Stimulated activated CD4-positive, alpha-beta T cell treated with anti-CD3 and anti-CD28 coated beads, Interleukin-12 subunit alpha, Interleukin-12 subunit beta, amount 100 ng/mL, for 48 hours (primary cell): ENCODE measurements at places on chromosomes 5 and 9.

DNA sequence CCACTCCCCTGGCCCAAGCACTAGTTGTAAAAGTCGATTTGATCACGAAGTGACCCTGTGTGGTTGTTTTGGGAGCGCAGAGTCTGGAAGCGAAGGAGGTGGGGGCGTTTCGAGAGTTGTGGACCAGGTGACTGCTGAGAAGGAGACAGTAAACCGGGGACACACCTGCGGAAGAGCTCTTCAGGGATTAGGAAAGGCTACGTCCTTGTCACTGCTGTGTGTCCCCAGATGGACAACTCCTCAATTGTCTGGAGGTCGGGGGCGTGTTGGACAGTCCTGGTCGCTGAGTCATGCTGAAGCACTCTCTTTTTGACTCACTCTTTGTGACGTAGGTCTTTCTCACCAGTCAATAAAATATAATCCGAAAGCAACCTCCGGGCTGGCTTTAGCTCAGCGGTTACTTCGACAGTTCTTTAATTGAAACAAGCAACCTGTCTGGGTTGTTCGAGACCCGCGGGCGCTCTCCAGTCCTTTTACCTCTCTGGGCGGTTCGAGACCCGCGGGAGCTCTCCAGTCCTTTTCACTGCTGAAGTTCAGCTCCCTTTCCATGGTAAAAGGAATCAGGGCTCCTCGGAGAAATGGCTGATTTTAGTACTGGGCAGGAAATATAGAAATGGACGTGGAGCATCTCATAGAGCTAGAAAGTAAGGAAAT lies 10.8 kb downstream of the ZMAT2 start:
- peak; percentile 100 for DNase-seq

- no peak for DNase-seq
Measured at GRCh38 chr5:35203403-35203802, 26.9 kb downstream of the PRLR start.

DNA sequence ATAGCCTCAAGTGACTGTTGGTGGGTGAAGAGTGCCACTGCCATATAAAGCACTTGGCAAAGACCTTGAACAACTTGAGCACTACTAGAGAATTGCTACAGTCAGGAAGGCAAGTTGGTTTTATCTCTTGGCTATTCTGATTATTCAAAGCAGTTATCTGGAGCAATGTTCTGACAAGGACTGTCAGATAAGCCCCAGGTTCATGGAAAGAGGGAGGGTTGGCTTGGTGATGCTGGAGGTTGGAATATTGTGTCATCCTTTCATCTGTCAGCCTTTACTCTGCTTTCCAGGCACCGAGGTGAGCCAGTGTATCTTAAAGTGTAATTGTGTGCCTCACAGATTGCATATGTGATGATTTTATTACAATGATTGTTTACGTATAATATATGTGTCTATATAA lies 548.4 kb upstream of the ZNF608 start:
- DNase-seq, result no peak

GRCh38 chr9:131714821-131715220 lies 25.1 kb downstream of the RAPGEF1 start:
- no peak for DNase-seq

GRCh38 chr5:150377964-150378694 lies 20.6 kb downstream of the TCOF1 start:
- DNase-seq, result no peak

DNA sequence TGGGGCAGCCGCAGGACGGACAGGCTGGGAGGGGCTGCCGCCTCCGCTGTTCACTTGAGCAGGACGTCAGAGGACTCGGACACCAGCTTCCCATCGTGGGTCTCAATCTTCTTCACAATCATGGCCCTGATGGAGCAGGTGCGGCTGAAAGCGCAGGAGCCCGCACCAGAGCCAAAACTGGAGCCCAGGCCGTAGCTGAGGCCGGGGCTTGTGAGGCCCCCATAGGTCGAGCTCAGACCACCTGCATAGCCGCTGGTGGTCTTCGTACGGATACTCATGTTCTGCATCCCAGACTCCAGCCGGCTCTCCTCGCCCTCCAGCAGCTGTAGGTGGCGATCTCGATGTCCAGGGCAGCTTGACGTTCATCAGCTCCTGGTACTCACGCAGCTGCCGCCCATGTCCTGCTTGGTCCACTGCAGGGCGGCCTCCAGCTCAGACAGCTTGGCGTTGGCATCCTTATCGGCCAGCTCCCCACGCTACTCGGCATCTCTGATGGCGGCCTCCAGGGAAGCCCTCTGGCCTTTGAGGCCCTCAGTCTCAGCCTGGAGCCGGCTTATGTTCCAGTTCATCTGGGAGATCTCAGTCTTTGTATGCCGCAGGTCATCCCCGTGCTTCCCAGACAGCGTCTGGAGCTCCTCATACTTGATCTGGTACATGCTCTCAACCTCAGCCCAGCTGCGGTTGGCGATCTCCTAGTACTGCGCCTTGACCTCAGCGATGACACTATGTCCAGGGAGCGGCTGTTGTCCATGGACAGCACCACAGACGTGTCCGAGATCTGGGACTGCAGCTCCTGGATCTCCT lies 43.7 kb upstream of the DEPDC1B start:
- no peak for DNase-seq
